Spinal cord (tissue), 10 donors: ENCODE measurements at places on chromosomes 2 and 18.

DNA sequence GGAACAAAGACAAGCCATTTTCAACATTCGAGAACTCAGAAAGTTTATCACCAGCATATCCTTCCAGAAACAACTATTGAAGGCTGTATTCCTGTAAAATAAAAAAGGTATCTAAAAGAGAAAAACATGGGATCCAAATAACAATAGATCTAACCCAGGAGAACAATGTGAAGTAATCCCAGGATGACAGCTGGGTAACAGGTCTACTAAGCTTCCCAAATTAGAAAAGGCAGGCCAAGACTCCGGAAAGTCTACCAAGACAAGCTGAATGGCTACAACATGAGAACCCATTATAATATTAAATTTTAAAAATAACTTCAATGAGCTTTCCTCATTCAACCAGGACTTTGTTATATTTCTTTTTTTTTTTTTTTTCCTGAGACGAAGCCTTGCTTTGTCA is 6.5 kb downstream of the PIAS2 start:
- no peak for DNase-seq

- DNase-seq: peak; percentile 38
These were observed 87.4 kb downstream of the STK39 start for GRCh38 chr2:168159754-168160585.

DNA sequence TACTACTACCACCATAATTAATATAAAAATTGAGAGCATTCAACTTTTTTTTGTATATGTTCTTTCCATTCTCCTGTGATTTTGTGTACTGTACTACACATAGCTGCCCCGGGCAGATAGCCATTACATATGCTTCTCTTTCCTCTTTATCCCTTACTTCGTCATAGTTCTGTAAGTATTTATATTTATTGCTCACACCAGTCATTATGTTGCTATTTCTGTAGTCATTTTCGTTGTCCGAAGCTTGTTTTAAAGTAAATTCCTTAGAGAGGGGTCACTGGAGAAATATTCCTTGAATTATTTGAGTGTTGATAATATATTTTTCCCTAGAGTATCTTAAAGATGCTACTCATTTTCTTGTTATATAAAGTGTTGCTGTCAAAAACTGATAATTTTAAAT is 144.0 kb downstream of the CLIP4 start:
- no peak for DNase-seq

DNA sequence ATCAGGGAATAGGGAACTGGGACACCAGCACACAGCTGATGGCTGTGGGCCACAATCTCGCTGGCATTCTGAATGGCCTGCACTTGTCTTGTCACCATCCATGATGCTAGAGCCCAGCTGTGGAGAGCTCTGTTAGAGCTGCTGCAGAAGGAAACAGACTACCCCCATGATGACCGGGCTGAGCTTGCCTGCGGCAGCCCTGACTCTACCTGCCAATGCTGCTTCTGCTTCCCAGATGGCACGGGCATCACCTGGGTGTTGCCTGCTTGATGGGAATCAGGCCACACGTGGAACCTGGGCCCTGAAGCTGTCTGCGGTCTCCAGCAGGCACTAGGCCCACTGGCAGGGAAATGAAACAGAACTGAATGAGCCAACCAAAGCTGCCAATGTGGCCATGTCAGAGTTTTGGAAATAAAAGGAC is 11.2 kb upstream of the DAW1 start:
- peak; percentile 35 for DNase-seq
